ENCODE measurements at places on chromosomes 3 and 15.

- DNase-seq = no peak
Measured at GRCh38 chr3:85288257-85288656, 329.5 kb downstream of the CADM2 start.

- no peak for DNase-seq
Measured at GRCh38 chr3:181699171-181699903, 12.4 kb upstream of the SOX2 start.

DNA sequence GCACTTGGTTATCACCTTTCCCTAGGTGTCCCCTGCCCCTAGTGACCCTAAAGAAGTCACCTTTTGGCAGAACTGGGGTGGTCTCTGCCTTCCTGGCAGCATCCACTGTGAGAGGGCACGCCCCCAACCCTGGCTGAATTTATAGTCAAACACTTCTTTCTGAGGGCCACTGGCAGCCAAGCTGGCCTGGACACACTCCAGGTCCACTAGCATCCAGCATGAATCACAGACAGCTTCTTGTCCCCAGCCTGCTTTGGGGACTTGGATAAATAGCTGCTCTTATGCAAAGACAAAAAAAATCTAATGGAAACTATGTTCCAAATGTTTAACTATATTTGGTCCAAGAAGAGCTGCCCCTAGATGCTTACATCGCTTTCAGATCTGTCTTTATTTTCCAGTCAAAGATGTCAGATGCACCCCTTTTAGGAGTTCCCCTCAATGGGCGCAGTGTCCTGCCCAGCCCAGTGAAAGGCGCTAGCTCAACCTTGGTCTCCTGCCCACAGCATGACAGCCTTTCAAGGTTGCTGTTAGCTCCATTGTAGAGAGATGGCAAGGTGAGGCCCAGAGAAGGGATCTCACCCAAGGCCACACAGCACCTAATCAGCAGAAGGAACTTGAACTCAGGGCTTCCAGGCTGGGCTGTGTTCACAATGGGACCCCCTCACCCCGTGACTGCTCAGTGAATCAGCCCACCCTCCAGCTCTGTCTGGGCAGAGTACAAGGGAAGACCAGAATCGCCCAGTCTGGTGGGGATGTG lies 7.0 kb downstream of the RASL12 start:
- DNase-seq = no peak

DNA sequence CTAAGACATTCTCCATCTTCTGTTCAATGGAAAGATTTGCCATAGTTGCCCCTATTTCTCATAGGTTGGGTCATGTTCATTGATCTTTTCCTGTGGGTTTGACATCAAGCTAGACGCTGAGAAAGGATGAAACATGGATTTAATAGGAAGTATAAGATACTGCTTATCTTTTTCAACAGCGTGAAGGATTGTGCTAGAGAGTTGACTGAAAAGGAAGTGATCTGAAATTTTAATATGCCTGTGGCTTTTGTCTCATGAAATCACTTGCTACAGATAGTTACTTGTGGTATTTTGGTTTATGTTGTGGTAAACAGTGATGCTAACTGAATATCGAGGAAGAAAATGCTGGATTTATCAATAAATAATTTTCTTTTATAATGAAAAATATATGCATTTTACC lies 442.9 kb downstream of the EDEM1 start:
- no peak for DNase-seq

DNA sequence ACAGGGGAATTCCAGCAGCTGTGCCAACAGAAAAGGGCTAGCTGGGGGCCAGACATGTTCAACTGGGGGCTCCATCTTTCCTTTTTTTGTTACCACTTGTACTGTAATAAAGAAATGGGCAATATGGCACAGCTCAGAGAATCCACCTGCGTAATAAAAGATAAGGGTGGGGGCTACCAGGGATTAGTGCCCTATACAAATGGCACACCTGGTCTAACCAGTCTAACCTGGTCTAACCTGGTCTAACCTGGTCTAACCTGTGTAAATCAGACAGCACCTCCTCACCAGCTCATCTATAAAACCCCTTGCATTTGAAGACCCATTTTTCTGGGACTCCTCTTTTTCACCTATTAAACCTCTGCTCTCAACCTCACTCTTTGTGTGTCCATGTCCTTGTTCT lies 26.2 kb upstream of the CLDN16 start:
- DNase-seq = no peak

DNA sequence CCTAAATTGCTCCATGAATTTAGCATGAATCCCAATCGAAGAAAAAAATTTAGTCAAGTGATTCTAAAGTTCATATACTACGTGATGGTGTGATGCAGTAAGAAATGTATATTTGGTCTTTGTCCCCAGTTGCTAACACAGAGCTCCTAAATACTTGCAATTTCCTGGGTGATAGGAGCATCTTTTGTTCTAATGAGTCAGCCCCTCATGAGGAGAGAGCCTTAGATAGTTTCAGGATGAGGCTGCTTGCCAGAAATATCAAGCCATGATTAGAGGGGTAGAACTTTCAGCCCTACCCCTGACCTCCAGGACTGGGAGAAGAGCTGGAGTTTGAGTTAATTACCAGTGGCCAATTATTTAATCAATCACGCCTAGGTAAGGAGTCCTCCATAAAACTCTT lies 170.2 kb downstream of the PDE8A start:
- no peak for DNase-seq
